CD4-positive, CD25-positive, alpha-beta regulatory T cell (primary cell): ENCODE measurements at places on chromosomes 4 and X.

GRCh38 chrX:109773374-109773773, 40.3 kb upstream of the ACSL4 start:
- no peak for DNase-seq

DNA sequence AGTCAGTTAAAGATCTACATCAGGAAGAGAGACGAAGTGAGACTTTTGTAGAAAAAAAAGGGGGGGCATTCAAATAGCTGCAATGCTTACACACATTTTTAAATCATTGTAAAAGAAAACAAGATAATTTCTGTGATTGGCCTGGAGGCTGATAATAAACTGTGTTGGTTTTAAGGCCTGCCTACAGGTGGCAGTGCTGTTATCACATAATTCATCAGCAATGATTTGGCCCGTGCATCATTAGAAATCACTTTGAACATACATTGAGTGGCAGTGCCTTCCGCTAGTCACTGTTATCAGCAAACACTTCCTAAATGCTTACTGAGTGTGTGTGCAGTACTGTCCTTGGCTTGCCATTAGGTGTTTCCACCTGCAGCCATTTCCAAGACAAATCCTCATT, 831.9 kb downstream of the TRIML1 start:
- no peak for DNase-seq

DNA sequence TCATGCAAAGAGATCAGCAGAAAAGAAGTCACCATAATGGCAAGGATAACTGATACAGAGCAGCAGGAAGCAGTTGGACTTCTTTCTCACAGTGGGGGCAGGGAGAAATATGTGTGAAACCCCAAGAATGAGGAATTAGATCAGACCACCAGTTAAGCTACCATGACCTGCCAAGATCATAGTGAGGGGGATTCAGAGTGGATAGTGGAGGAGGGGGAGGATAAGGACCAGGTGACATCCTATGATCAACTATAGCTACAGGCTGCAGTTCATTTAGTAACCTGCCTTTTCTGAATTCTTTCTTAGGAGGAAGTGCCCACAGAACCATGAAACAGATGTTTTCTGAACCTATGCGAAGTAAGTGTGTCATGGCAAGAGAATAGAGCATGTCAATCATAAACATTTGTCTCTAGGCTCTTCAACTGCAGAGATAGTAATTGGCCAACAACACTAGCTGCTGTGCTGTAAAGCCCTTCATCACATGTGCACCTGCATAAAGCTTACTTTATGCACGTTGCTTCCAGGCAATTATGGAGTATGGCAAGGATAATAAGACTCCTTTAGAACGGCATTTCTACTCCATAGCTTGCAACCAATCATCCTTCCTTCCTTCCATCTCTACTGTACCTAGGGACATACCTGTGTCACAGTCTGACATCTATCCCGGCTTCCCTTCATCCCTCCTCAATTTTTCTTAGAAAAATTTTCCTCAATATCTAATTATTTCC, 329.7 kb downstream of the EPHA5 start:
- DNase-seq = no peak

- DNase-seq = peak; percentile 62
These were observed 806 bp upstream of the CD99L2 start for GRCh38 chrX:150899191-150899757.

GRCh38 chrX:72317139-72317538, 11.4 kb upstream of the CITED1 start:
- DNase-seq = no peak

DNA sequence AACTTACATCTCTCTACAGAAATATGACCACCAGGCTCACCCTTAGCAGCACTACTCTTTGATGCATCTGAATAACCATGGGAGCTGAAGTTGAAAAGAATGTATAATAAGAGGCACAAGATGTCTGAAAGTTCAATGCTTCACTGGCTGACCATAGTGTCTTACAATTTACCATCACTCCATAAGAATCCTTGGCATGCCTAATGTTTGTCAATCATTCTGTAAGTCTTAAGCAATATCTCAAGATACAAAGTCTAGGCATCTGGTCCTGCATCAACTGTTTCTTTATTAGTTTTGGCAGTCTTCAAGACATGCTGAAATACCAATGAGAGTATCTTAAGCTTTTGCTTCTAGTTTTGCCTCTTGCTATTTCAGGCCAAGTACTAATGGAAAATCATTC, 755.5 kb downstream of the STIM2 start:
- no peak for DNase-seq
